ENCODE measurements at places on chromosomes 4 and X. TPM values are rescaled to one million over a fixed set of nuclear protein-coding genes. Genes with fewer than 3 reads are reported as not detected.

DNA sequence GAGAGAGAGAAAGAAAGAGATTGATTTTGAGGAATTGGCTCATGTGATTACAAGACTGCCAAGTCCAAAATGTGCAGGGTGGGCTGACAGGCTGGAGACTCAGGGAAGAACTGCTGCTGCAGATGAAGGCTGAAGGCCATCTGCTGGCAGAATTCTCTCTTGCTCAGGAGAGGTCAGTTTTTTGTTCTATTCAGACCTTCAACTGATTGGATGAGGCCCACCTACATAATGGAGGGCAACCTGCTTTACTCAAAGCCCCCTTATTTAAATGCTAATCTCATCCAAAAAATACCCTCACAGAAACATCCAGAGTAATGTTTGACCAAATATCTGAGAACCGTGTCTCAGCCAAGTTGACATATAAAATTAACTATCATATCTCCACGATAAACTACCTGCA lies 38.2 kb upstream of the MAMLD1 start:
- DNase-seq, result no peak
- H3K4me3 ChIP-seq, result no peak overlapping the region
- H3K27ac ChIP-seq, result no peak overlapping the region
- peaks cover 9% of the 10 kb centered on the region for H3K4me1 ChIP-seq

L1CAM gene
- 1.9 TPM for total RNA-seq

- peaks cover 27% of the 10 kb centered on the region for H3K4me1 ChIP-seq
- H3K4me3 ChIP-seq, result no peak overlapping the region
- H3K27me3 ChIP-seq, result no peaks in the 10 kb centered on the region
- H3K36me3 ChIP-seq, result no peaks in the 10 kb centered on the region
These were observed 150.1 kb downstream of the AR start for GRCh38 chrX:67693928-67694327.

FAM193A gene
- total RNA-seq, result 19.0 TPM

DNA sequence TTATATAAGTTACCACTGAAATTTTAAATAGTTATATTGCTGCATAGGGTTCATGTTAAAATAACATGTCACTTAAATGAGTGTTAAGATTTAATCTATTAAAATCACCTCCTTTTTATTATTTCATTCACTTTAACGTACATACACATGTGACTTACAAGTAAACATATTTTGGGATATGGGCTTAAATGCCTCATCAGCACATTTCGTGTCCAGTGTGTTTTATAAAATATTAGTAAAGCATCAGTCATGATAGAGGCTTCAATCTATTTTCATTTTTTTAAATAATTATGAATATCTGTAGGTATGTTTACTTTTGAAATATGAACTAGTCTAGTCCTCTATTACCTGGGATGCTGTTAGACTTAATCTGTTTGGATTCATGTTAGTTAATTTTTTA lies 143.6 kb downstream of the NPNT start:
- H3K4me1 ChIP-seq, result peaks cover 18% of the 10 kb centered on the region
- DNase-seq, result no peak
- H3K4me3 ChIP-seq, result no peak overlapping the region
- H3K27ac ChIP-seq, result no peak overlapping the region

GRCh38 chrX:42973321-42973720 lies 195.4 kb upstream of the PPP1R2C start:
- no peaks in the 10 kb centered on the region for H3K36me3 ChIP-seq
- no peak for DNase-seq
- H3K4me3 ChIP-seq, result no peak overlapping the region
